ENCODE measurements at places on chromosomes 2 and 18.

GRCh38 chr2:10175441-10175840 is 52.9 kb downstream of the RRM2 start:
- DNase-seq: no peak

GRCh38 chr18:11470941-11471340 is 138.5 kb upstream of the SLC35G4 start:
- no peak for DNase-seq

GRCh38 chr2:236728916-236729670 is 159.5 kb downstream of the ACKR3 start:
- no peak for DNase-seq

GRCh38 chr18:3692691-3693090 is 242.7 kb downstream of the TGIF1 start:
- no peak for DNase-seq

GRCh38 chr2:191158193-191158592 is 7.4 kb upstream of the STAT4 start:
- DNase-seq: no peak

GRCh38 chr2:156182132-156182531 is 150.4 kb downstream of the NR4A2 start:
- DNase-seq: no peak

DNA sequence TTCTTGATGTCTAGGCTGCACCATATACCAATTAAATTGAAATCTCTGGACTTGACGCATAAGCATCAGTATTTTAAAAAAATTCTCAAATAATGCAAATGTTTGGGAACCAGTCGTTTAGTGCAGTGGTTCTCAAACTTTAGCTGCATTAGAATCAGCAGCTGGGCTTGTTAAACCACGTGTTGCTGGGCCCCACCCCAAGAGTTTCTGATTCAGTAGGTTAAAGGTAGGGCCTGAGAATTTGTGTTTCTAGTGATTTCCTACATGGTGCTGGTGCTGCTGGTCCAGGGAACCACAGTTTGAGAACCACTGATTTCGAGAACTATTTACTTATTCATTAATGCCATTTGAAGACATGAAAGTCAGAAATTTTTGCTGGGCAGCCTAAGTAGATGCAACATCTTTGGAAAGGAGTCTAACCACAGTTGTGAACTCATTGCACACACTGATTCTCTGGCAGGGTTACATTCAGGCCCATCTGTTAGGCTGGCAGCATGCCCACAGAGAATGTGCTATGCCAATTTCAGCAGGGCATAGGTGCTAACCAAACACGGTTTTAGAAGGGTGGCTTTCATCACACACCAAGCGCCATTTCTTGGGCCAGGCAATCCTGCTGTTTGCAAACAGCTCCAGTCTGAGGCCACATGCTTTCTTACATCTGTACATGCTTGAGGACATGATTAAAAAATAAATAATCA is 26.4 kb upstream of the ATP5MC3 start:
- DNase-seq: no peak

DNA sequence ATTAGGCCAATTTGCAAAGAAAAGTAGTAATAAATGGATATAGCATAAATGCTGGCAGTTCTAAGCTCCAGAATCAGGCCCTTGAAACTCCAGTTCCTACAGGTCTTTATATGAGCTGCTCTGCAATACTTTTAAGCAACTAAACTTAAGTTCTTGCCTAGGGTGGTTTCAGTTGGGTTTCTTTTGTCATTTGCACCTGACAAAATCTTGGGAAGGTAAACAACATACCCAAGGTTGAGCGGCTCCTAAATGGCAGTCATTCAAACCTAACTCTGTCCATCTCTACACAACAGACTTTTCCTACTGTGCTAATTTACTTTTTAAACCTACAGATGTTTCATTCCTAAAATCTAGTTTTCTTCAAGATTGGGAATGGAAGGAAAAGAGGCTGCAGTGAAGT is 9.3 kb upstream of the KANSL1L start:
- no peak for DNase-seq

- no peak for DNase-seq
Measured at GRCh38 chr2:24241528-24241927, 66.7 kb downstream of the FAM228A start.

DNA sequence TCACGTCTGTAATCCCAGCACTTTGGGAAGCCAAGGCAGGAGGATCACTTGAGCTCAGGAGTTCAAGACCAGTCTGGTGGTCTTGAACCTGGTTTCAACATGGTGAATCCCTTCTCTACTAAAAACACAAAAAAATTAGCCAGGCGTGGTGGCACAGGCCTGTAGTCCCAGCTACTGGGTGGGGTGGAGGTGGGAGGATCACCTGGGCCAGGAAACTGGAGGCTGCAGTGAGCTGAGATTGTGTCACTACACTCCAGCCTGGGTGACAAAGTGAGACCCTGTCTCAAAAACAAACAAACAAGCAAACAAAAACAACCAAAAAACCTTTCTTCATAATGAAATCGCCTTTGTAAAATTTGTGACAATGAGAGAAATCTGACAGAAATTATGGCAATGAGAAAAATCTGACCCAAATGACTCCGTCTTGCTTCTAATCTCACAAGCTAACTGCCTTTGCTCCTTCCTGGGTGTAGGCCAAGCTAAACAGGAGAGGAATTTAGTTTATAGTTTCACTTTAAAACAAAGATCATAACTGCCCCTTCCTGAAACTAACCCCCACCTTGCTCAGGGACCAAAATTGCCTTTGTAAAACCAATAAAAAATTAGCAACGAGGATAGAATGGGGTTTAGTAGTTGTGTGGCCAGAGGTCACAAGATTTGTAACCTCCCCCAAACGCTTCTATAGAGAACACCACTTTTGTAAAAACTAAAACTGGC is 60.7 kb upstream of the KIF5C start:
- peak; percentile 9 for DNase-seq

DNA sequence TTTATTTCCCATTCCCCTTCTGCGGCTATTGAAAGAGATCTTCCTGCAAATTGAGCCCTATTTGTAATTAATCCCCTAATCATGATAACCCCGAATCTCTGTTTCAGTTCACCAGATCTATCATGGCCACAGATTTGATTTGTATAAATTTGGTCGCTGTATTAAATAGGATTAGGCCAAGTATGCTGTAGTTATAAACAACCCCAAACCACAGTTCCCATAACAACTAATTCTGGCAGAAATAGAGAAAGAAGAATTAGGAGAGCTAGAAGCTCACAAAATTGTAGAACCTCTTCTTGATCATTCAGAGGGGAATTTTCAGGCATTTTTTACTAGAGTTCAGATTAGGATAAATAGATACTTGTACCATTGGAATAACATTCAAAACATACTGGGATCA is 433.7 kb upstream of the TNP1 start:
- no peak for DNase-seq

DNA sequence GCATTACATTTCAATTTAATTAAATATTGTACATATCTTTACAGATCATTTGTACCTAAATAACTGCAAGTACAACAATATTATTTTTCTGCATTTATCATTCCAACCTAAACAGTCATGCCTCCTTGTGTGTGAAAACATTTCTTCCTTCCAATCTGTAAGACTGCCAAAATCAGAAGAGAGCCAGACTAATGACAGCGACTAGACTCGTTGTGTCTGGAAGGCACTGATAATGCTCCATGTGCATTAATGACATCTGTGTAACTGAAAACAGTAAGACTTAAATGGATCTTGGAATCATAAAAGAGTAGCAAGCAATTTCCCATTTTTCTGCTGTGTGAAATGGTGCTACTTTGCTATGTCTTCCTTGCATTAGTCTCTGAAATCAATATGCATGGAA is 278.0 kb upstream of the DSEL start:
- peak; percentile 5 for DNase-seq

DNA sequence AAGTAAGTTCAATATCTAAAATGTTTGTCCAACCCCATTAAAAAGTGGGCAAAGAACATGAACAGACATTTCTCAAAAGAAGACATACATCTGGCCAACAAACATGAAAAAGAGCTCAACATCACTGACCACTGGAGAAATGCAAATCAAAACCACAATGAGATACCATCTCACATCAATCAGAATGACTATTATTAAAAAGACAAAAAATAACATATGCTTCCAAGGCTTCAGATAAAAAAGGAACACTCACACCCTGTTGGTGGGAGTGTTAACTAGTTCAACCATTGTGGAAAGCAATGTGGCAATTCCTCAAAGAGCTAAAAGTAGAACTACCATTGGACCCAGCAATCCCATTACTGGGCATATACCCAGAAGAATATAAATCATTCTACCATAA is 931.1 kb downstream of the LRP1B start:
- DNase-seq: no peak

GRCh38 chr2:106115250-106115649 is 78.9 kb downstream of the UXS1 start:
- DNase-seq: peak; percentile 38

- no peak for DNase-seq
Measured at GRCh38 chr2:134433469-134433868, 179.6 kb downstream of the MGAT5 start.

DNA sequence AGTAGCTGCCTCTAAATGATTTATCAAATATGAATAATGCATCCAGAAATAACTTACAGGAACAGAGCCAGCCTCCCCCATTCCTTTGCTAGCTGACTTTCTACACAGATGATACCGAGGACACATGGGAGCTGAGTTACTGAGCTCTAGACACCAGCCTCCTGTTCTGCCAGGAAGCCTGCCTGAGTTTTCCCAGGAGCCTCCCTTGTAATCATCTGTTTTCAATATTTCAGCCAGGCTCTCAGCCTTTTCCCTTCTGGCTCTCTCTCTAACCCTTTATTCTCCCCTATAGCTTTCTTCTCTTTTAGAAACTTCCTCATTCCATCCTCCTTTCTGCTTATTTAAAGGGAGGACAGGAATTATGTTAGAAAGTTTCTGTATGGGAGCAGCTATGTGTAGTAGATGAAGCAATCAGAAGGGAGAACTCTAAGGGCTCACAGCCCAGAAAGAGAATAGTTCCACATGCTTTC is 911.6 kb downstream of the TDRD15 start:
- DNase-seq: no peak

Measured in BJ (cell line).